ENCODE measurements at places on chromosomes 6 and 20.

- no peak for DNase-seq
These were observed 40.1 kb downstream of the ADNP start for GRCh38 chr20:50891138-50891537.

DNA sequence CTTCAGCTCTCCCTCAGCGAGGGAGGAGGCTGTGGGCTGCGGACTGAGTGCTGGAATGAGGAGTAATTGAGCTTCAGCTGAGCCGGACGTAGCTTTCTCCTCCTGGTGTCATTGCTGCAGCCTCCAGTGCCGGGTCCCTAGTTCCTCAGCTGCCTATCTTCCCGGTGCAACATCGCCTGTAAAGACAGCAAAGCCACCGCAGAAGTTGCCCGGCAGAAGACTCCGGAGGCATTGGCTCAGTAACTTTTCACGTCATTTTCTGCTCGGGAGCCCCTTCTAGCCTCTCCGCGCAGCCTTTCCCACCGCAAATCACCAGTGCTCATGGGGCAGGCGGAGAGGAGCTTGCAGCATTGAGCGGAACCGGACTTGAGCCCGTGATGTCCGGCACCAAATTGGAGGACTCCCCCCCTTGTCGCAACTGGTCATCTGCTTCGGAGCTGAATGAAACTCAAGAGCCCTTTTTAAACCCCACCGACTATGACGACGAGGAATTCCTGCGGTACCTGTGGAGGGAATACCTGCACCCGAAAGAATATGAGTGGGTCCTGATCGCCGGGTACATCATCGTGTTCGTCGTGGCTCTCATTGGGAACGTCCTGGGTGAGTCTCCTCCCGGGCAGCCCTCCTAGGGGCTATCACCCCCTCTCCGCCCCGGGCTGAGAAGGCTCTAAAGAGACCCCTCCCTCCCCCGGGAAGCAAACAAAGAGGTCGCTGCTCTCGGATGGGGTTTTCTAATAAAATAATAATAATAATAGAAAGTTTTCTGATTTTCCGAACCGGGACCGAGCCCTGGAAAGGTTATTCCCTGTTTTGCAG is at the start of gene HCRTR2:
Gene HCRTR2 (plus strand): TSS at position 305 of the 816 bp plus-strand sequence. CDS start 73 bp downstream, at position 378.
- peak; percentile 0 for DNase-seq

GRCh38 chr6:109491207-109491938 is 8.4 kb upstream of the ZBTB24 start:
- DNase-seq, result peak; percentile 45

GRCh38 chr6:141464490-141464889 is 668.2 kb upstream of the GJE1 start:
- peak; percentile 70 for DNase-seq

GRCh38 chr20:11217326-11218172 is 543.8 kb upstream of the JAG1 start:
- DNase-seq, result no peak

DNA sequence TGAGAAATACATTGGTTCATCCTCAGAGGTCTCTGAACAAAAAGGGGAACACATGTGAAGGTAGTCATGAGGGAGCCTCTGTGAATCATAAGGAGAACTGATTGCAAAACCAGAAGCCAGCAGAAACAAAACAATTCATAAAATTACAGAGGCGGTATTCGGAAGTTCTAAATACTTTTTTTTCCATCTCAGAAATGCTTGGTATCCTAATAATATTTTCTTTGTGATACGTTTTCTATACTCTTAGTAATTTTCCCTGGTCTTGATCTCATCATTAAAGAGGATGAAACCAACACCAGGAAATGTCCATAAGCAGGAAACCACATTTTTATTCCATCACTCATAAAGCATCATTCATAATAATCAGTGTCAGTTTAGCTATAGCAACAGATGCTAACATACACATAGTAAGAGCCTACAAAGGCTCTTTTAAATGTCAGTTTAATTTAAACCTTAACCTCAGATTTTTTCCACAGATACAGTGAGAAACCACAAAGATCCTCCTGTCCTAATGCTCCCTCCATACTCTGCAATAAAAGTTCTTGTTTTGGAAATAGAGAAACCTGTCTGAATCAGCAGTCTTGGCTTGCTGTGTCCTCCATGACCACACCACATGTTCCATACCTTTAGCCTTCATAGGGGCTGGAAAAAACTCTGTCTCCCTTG is 29.2 kb downstream of the SGK1 start:
- DNase-seq, result no peak

- no peak for DNase-seq
These were observed 53.9 kb downstream of the STX7 start for GRCh38 chr6:132458887-132459604.

GRCh38 chr20:51306521-51307358 is 235.8 kb downstream of the NFATC2 start:
- DNase-seq, result peak; percentile 87

GRCh38 chr6:149078211-149078782 is 239.2 kb upstream of the TAB2 start:
- DNase-seq, result no peak

DNA sequence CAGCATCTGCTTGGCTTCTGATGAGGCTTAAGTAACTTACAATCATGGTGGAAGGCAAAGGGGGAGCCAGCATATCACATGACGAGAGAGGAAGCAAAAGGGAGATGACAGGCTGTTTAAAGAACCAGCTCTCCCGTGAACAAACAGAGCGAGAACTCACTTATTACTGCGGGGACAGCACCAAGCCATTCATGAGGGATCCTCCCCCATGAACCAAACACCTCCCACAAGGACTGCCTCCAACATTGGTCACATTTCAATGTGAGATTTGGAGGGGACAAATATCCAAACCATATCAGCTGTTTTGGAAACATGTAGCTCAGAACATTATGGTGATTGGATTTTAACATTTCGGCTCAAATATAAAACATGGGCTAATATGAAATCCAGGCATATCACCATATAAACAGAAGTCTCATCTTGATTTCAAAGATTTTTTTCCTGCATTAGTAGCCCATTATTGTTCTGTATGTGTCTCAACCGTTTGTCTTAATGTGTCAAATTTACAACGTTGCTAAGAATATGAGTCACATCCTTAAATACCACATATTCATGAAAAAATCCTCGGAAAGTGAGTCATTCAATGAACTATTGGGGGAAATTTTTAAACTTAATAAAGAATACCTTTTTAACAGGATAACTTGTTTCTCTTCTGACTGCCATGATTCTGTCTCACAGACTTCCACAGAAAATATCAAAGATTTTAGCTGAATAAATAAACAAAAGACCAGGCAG is 894.3 kb downstream of the TFAP2A start:
- peak; percentile 82 for DNase-seq

DNA sequence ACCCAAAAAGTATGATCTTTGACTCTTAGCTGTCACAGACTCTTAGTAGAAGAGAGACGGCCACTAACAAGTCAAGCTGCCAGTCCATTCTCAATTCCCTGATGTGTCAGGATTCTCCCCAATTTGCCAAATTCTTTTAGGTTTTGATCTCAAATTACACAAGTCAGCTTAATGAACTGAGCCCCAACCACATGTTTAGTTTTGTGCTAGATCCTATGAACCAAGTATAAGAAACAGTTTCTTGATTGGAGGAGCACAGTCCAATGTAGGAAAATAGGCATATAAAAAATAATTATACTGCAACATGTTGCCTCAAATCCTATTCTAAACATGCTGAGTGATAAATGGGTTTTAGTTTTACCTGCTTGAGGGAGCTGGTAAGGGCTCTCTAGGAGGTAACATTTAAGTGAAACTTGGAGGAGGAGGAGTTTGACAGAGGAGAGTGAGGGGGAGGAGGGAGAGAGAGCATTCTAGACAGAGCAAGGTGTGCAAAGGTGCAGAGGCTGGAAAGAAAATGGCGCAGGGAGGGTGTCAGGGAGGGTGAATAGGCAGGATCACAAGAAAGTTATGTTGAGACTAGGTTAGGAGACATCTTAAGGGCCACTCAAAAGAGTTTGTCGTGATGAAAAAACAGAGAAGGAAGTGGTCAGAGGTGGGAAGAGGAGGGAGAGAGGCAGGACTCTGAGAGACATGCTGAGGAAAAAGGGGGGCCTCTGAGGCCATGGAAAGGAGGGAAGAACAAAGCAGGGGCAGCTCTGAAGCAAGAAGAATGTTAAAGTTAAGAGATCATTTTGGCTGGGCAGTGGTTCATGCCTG is 22.8 kb upstream of the FAM83C start:
- no peak for DNase-seq

DNA sequence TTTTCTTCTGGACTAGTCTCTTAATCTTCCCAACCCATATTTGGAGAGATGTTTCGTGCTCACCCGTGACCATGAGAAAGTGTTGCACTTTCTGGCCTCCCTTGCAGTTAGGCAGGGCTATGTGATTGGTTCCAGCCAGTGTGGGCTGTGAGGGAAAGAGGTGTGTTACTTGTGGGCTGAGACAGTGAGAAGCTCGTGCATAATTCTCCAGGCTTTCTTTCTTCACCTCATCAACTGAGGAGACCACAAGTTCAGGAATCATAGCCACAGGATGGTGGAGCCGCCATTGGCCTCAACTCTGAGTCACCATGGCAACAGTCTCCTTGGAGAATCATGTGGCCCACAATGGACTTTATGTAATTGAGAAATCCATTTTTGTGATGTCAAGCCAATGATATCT is 57.5 kb upstream of the FUCA2 start:
- peak; percentile 27 for DNase-seq

- no peak for DNase-seq
These were observed 5.3 kb downstream of the TMEM170B start for GRCh38 chr6:11542863-11543262.

GRCh38 chr6:56104591-56104990 is 142.8 kb downstream of the COL21A1 start:
- DNase-seq, result no peak

GRCh38 chr6:14922706-14923460 is 323.0 kb upstream of the JARID2 start:
- DNase-seq, result no peak

DNA sequence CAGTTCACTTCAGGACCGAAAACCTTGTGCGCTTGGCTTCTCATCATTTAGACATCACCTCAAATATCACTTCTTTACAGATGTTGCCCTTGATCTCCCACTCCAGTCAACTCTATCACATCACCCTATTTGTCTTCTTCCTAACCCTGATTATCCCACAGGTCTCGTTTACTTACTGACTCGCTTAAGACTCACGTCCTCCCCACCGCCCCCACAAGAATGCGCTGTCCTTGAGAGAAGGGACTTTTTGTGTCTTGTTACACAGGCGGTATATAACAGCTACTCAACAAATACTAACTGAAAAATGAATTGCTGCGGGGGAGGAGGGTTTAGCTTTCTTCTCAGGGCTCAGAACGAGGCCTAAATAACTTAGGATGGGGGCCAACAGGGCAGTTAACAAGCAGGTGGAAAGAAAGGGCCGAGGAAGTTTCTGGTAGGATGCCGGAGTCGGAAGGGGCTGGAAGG is 527 bp downstream of the TOMM34 start:
- peak; percentile 51 for DNase-seq
